ENCODE measurements at places on chromosomes 16 and 17.

GRCh38 chr16:4038448-4038847 lies 77.8 kb downstream of the ADCY9 start:
- no peak for DNase-seq

DNA sequence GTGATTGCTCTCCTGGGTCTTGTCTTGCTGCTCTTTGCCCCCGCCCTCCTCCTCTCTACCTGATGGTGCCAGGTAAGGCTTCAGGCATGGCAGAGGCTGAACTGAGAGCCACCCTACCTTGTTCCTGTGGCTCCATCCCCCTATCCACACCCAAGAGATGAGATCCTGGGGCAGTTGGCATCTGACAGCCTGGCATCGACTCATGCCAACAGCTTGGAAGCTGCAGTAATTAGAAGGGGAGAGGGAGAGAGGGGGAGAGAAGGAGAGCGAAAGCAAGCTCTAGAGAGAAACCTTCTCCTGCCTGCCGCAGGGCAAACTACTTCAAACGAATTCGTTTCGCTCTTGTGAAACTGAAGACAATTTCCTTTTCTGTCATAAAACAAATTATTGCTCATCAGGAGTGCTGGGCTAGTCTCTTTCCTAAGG lies 13.8 kb upstream of the SP6 start:
- DNase-seq = no peak

GRCh38 chr16:85898521-85899442 lies at the start of gene IRF8:
Gene IRF8 (plus strand): TSS chr16:85899162. CDS start chr16:85903016, 3,854 bp downstream.
- DNase-seq = no peak

- no peak for DNase-seq
Observed at GRCh38 chr17:57086069-57086930, 1.3 kb downstream of the AKAP1 start.
